Nephron progenitor cell (in vitro differentiated cells): ENCODE measurements at places on chromosomes 7 and 10.

DNA sequence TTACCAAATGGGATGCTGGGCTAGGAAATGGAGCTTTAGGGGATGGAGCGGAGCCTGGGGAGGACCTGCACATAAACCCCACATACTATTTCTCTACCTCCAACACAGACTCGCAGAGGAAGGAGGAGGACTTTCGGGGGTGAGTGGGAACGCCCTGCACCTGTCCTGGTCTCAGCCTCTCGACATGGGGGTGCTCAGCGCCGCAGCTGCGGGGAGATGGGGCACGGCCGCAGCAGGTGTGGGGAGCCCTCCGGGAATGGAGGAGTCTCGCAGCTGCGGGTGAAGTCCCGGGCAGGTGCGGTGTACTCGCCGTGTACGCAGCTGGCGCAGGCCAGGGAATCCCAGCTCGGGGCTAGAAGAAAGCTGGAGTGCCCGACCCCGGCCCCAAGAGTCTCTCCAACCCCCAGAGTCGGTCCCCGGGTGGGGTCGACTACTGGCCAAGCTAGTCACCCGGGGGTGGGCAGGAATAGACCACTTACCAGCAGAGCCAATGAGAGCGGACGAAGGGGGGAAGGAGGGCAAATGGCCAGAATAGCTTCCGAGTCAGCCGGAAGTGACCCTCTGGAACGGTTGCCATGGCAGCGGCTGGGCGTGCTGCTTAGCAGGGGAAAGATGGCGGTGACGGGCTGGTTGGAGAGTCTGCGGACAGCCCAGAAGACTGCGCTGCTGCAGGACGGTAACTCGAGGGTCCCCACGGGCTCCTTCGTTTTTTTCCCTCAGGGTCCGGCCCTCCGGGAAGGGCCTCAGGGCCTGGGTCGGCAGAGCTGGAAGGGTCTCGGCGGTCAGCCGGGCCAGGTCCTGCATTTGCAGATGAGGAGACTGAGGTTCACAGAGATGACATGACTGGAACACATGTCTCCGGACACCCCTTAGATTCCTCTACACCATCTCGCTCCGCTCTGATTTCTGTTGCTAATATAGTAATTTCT, at the start of the genes DPCD and POLL:
TSS of gene DPCD (plus strand) at position 597 of the 929 bp plus-strand sequence. CDS start at position 613, 16 bp downstream.
TSS of gene POLL (minus strand) at position 533 of the 929 bp plus-strand sequence. CDS start 897 bp downstream, outside the sequence.
- peak; percentile 97 for DNase-seq

- DNase-seq = no peak
Measured at GRCh38 chr7:88184848-88185304, 35.0 kb downstream of the SRI start.

- DNase-seq = no peak
Measured at GRCh38 chr10:92756201-92757065, 66.7 kb downstream of the HHEX start.

DNA sequence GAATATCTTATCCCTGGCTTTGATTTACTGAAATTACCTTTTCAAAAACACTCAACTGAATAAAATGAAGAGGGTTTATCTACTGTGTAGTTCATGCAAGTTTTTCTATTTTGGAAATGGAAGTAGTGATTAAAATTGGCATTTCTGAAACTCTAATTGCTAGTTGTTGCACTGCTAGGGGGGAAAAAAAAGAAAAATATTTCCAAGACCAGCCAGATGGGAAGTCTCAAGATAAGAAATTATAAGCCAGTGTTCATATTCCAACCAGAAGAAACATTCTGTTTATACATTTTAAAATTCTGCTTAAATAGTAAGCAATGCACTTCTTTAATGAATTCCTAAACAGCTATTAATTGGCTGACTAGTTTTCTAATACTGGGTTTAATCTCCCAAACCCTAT, 9.4 kb upstream of the ADO start:
- no peak for DNase-seq

DNA sequence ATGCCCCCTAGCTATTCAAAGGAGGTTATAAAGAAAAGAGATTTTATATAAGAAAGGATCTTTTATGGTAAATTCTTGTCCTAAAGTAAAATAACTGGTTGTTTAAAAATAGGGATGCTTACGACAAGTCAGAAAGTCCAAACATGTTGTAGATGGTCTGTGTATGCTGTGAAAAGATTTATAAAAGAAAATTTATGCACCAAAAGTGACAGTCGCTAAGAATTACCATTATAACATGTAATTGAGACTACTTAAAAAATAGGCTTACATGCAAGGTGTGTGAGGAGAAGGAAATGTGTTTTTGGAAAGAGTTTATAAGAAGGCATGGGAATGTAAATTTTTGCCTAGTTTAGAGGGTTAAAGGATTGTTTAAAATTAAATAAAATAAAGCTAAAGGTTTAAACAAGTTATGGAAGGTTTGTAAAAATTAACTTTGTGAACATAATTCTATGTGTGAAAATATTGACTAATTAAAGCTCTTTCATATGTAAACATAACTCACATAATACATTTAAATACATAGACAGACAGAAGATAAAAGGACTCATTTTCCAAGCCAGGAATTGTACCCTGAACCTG, 118.5 kb downstream of the LYZL1 start:
- no peak for DNase-seq

- peak; percentile 75 for DNase-seq
Measured at GRCh38 chr10:79981450-79982361, 32.8 kb upstream of the SFTPD start.

- no peak for DNase-seq
Measured at GRCh38 chr10:21493784-21494183, 31.7 kb downstream of the SKIDA1 start.

DNA sequence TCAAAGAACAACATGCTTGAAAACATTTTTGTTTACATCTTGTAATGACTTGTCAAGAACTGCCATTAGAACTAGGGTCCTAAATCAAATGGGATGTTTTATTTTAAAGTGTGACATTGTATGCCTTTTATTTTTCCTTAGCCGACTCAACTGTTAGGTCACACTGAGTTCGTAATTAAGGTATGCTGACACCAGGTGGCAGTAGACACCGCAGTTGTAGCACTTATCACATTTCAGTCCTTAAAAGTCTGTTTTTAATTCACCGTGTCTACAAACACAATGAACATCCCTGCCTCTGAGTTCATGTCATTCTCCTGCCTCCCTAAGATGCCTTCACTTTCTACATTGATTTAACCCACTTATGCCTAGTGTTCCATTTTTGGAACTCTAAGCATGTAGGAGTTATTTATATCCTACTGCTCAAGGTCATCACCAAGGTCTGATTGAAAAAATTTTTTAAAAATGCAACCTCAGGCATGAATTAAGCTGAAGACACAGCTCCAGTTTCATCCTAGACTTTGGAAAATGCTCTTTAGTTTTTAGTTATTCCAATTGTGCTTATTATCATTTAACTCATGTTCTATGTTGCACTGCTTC, 186.1 kb downstream of the BMPER start:
- peak; percentile 28 for DNase-seq

DNA sequence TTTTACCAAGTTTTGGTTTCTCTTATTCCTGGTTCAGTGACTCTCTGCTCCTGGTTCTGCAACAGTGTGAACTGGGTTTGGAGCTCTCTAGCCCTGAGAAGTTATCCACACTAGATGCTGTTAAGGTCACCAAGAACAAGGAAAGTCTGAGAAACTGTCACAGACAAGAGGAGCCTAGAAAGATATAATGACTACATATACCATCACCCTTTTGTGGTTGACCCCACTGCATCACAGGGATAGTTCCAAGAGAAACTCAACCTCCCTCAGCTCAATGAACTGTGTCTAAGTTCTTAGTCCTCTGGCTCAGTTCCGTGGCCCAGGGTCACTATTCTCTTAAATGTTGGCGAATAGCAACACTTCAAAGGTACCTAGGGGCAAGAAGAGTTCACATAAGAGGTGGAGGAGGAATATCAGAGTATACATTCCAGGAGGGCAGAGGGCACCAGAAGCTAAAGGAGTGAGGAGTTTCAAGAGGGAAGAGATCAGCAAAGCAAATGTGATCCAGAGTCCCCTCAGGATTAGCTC, 171.5 kb downstream of the BUB3 start:
- DNase-seq = no peak

DNA sequence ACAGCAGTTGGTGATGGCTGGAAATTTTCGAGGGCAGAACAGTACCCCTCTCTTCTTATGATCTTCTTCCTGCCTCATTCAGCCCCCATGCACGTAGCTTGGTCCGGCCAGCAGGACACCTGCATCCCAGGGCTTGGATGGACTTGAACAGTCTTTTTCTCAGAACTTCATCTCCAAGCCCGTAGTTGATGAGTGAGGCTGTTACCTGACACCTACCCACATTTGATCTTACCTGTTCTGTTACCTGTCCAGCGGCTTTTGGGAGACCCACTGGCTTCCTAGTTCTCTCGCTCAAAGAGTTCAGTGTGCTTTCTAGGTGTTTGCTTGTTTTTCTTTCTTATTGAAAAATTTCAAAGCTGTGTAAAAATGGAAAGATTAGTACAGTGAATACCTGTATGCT, 212.2 kb downstream of the CUX1 start:
- DNase-seq = no peak
